Renal cortical epithelial cell (primary cell): ENCODE measurements at places on chromosomes 13 and 19. TPM values are rescaled to one million over a fixed set of nuclear protein-coding genes. Genes with fewer than 3 reads are reported as not detected.

Gene STAP2
- 26.6 and 89.1 TPM in 2 replicates for total RNA-seq

DNA sequence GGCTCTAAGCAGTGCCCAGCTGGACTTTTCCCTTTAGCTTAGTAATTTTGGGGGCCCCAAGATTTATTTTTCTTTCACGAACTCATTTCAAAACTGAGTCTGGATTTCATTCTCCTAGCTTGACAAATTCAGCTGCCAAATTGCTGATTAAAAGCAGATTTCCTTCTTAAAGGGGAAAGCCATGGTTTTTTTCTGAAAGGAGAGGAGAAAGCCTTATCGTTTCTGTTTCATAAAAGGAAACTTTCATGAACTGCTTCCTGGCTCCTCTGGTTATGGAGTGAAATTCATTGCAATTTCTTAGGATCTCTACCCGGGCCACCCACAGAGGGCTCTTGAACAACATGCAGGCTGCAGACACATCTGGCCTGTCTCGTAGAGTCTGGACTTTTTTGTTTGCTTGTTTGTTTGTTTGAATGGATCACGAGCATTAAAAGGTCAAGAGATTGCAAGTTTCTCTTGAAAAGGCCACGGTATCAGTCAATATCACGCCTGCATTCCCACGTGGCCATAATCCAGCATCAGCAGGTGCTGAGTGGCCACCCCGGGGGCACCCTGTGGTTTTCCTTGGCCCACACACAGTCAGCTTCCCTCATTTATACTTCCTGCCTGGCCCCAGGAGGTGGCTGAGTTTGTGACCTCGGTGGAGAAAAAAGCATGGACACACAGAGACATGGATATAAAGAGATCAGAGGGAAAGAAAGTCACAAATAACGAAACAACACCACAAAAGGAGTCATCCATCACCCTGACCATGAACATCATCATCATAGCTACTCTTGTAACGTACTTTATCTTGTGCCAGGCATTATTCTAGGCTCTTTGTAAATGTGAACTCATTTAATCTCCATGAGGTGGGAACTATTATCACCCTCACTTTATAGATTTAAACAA is 10.5 kb upstream of the KLK4 start:
- no peak for DNase-seq

DNA sequence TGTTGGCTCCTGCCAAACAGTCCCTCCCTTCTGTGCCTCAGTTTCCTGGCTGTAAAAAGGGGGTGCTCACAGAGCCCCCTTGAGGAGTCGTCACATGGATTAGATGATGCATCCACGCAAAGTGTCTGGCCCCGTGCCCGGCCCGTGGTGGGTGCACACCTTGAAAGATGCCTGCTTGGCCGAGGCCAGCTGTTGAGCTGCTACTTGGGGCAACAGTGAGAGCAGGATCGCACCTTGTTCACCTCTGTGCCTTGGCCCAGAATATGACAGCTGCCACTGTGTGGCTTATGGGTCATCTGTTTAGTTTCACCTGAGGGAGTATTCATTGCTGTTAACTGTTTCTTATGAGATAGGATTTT is 17.7 kb downstream of the CRTC1 start:
- no peak for DNase-seq

Gene EBI3
- total RNA-seq = 1.3 and 2.4 TPM in 2 replicates

Gene PLPP2
- 15.4 and 70.8 TPM in 2 replicates for total RNA-seq

- no peak for DNase-seq
Observed at GRCh38 chr19:47778954-47779351, 450 bp downstream of the SELENOW start.

DNA sequence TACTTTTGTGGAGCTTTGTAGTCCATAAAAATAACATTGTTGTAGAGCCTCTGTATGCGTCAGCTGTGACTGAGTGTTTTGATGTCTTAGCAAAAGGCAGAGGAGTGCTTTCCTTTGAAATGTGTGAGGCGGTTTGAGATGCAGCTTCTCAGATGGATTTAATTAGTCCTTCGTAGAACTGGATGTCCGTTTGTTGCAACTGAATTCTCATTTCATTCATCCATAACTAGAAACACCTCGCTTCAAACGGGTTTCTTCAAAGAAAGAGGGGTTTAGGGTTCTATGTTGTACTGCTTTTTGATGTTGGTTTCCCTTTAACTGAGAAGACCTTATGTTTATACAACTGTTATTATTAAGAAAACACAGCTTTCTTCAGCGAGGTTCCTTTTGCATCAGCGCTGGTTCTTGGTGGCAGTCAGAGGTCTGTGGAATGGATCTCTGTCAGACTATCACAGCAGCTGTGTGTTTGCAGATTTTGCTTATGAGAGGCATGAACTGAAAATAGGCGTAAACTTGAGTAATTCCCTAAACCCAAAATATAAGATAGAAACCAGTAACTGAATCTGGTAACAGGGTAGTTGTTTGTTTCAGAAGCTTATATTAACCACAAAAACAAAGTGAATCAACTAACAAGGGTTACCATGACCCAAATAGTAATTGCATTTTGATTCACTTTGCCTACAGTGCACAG is 194.4 kb downstream of the GGACT start:
- peak; percentile 30 for DNase-seq

- DNase-seq = peak; percentile 63
Observed at GRCh38 chr13:35157143-35157755, 215.2 kb downstream of the NBEA start.

Gene PSG6
- total RNA-seq = not detected in 2 replicates

Gene PNKP
- 30.5 and 36.3 TPM in 2 replicates for total RNA-seq

GRCh38 chr19:47756627-47756929 is 11.2 kb downstream of the NOP53 start:
- DNase-seq = no peak

DNA sequence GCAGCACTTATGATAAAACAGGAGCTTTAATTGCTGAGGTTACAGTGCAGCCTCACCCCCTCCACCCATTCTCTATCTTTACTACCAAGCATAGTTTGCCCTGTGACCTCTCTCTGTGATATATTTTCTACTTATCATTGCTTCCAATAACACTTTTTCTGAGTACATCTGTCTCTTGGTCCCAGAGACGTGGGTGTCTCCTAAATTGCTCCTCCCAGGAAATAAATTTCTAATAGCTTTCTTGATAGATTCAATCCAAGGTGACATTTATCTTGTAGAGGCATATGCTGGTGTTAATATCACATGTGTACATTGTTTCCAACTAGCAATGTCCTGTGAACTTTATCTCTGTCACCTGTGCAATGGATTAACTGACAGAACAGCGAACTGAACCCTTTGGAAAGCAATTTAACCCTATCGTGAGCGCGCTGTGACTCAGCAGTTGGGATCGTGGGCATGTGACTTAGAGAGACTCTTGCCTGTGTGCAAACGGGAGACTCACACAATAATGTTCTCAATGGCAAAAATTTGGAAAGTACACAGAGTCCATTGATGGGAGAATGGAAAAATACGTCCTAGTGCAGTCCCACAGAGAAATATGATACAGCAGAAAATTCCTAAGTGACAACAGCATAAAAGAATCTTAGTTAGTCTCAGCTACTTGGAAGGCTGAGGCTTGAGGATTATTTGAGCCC is 7.0 kb upstream of the MAP2K2 start:
- DNase-seq = peak; percentile 65

DNA sequence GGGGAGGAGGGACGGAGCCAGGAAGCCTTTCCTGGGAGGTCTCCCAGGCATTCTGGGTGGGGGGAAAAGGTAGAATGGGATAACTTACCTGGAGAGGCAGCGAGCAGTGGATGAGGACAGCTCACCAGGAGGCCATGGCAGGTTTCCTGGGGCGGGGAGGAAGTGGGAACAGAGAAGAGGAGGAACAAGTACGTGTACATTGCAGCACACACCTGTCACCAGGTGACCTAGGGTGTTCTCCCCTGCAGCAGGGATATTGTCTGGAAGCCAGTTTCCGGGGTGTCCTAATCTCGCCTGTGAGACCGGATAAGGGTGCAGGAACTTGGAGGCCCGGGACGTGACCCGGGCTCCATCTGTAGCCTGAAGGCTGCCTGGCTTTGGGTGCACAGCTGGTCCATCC is at the start of gene FUT3:
FUT3 (minus strand) TSS at position 148 of the 400 bp plus-strand sequence.
- no peak for DNase-seq

DNA sequence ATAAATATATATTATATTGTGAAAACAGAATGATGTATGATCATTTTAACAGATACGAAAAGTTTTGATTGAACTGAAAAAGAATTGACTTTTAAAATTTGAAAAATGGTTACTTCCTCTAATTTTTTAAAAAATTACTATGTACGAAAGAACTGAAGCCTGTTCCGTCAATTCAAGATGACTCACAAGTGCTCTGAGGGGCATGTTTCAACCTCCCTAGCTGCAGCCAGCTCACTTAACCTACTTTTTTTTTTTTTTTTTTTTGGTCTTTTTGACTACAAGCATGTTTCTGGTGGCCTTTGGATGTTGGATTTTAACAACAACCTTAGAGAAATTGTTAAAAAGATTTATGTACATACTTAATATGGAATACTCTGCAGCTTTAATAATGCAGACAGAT is 1139.3 kb downstream of the DIAPH3 start:
- DNase-seq = no peak

DNA sequence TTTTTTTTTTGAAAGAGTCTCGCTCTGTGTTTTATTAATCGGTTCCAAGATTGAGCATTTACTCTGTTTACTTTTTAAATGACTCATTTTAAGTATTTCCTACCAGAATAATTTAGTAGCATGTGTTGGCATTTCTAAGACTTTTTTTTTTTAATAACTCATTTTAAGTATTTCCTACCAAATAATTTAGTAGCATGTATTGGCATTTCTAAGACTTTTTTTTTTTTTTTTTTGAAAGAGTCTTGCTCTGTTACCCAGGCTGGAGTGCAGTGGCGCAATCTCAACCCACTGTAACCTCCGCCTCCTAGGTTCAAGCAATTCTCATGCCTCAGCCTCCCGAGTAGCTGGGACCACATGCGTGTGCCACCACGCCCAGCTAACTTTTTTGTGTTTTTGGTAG is 13.1 kb downstream of the SETDB2 start:
- no peak for DNase-seq

DNA sequence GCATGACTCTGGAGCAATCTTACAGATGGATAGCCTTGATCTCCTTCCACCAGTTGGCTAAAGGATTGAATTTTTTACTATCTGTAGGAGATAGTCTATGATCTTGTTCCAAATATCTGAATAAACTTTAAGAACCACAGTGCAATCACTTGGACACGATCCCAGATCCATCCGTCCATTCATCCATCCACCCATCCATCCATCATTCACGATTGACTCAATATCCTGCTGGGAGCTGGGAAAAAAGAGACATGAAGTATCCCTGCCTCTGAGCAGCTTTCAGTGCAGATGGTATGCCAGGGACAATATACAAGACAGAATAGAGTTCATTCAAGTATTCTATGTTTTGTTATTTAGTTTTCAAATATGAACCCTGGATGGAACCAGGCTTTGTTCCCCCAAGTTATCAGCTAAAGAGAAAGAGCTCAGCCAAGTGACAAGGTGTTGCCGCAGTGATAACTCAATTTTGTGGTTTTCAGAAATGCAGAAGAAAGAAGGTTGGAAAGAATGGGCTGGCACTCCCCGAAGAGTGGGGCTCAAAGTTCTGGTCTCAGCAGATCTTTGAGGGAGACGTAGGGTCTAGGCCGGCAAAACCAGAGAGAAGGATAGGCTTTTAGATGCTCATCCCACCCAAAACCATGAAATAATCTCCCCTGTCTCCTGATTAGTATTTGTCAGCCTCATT is 66.3 kb downstream of the IRS2 start:
- DNase-seq = no peak

GRCh38 chr13:98977568-98978265 is at the start of gene DOCK9:
TSS of gene DOCK9 (minus strand) at chr13:98978064. CDS start at chr13:98977909, 155 bp downstream.
- peak; percentile 78 for DNase-seq

- DNase-seq = peak; percentile 29
Observed at GRCh38 chr13:39273953-39274738, 235.9 kb downstream of the NHLRC3 start.

Gene UQCRFS1
- total RNA-seq = 33.6 and 45.5 TPM in 2 replicates

Gene MEF2B
- total RNA-seq = 0.20 TPM in 1 of 2 replicates, not detected in the other

- no peak for DNase-seq
Observed at GRCh38 chr13:113822266-113822665, 41.6 kb downstream of the GAS6 start.

DNA sequence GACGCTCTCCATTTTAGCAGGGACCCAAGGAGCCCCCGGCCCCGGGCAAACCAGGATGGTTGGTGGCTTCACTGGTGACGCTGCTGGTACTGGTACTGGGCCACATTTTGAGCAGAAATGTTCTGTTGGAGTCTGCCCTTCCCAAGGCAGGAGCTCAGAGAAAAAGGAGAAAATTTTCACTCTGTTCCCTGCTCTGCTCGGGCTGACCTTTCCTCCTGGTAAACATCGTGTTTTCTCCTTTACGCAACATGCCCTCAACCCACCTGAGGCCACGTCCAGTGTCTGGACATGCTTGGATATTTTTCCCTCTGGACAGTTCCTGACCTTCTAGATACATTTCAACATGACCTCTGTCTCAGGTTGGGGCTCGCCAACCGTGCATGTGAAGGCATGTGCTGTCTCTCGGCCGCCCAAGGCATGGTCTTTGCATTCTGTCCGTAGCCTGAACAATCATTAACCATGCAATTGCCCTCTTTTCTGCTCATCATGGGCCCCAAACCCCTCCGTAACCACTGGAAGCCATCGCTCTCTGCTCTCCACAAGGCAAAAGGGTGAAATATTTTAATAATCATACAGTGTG is 115.2 kb upstream of the PEG3 start:
- no peak for DNase-seq

- peak; percentile 71 for DNase-seq
Observed at GRCh38 chr19:44745341-44745831, 3.1 kb upstream of the BCL3 start.

Gene ATP1A3
- total RNA-seq = 0.05 and 0.17 TPM in 2 replicates

DNA sequence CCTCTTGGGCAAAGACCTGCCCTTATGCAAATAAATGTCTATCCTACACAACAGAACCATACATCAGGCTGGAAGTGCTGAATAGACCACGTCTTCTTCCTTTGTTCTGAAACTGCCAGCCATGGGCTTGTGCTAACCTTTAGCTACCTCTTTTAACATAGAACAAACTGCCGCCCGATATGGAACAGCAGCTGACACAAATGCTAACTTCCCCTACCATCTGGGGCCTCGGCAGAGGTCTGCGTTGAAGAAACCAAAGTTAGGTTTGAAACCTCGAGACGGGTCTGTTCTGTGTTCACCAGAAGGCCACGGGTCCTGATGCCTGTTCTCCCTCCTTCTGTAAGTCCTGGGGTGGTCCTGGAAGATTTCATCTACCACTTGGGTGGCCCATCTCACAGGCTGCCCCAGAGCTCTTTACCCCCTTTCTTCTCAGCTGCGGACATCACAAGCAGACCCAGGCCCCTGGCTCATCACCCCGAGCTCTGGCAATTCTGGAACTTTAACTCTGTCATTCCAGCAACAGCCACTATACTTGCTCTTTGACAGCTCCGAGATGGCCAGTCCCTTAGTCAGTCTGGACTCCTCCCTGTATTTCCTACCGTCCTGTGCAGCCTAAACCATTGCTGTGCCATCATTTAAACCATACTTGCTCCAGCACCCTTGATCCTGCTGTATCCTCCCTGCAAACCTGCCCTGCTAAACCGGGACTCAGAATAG is 146.7 kb downstream of the USP12 start:
- no peak for DNase-seq

Gene LILRA6
- total RNA-seq = not detected in 2 replicates

Gene SPRYD7
- 8.0 TPM in 2 replicates for total RNA-seq

Gene RAB20
- total RNA-seq = 13.9 and 17.7 TPM in 2 replicates

GRCh38 chr19:3094601-3095440 is 659 bp downstream of the GNA11 start:
- no peak for DNase-seq

GRCh38 chr13:98447881-98448641 is 128.8 kb downstream of the STK24 start:
- no peak for DNase-seq
